ENCODE measurements at places on chromosomes 5 and 9.

GRCh38 chr9:71670121-71670520 is 98.2 kb downstream of the CEMIP2 start:
- no peak for DNase-seq

- no peak for DNase-seq
Measured at GRCh38 chr9:81558091-81558830, 131.1 kb downstream of the TLE1 start.

GRCh38 chr5:129496864-129497595 is 36.9 kb downstream of the ADAMTS19 start:
- DNase-seq, result no peak

GRCh38 chr9:89005323-89005722 is 14.1 kb downstream of the S1PR3 start:
- DNase-seq, result no peak

DNA sequence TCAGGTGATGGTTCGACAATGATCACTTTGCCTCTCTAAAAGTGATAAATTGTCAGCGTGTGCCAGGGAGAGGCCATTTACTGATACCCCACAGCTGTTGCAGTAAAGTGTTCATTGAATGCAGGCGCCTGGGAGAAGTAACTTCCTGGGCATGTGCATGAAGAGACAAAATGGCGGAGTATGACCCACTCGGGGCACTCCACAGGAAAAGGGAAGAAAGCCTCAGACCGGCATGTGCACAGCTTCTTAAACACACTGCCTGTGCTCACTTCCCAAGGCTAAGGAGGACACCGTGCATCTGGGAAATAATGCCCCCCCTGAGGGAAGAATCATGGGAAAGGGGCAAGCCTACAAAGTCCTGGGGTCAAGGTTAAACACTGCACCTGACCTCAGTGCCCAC is 329.5 kb downstream of the ICE1 start:
- DNase-seq, result no peak
